Aortic smooth muscle cell (primary cell): ENCODE measurements at places on chromosomes 6 and 20. TPM values are rescaled to one million over a fixed set of nuclear protein-coding genes. Genes with fewer than 3 reads are reported as not detected.

The MOG gene
- total RNA-seq: not detected in 2 replicates

The CST2 gene
- 2.8 and 10.8 TPM in 2 replicates for total RNA-seq

The MRAP2 gene
- 1.3 and 1.5 TPM in 2 replicates for total RNA-seq

The TREM2 gene
- not detected in 2 replicates for total RNA-seq

The PAK5 gene
- total RNA-seq: not detected in 2 replicates

The RFX6 gene
- total RNA-seq: not detected in 2 replicates

The MLN gene
- total RNA-seq: not detected in 2 replicates

The KCNK5 gene
- under 0.01 and 0.06 TPM in 2 replicates for total RNA-seq

The C20orf144 gene
- 0.12 and 0.13 TPM in 2 replicates for total RNA-seq

The SLC44A4 gene
- 0.13 and 0.44 TPM in 2 replicates for total RNA-seq

The OR2H1 gene
- total RNA-seq: not detected in 2 replicates

The XKR7 gene
- not detected in 2 replicates for total RNA-seq

The SPTLC3 gene
- total RNA-seq: 14.7 and 15.1 TPM in 2 replicates

The NRN1 gene
- 0.12 and 0.13 TPM in 2 replicates for total RNA-seq

The KCNQ5 gene
- 6.7 and 7.5 TPM in 2 replicates for total RNA-seq

The PXT1 gene
- total RNA-seq: under 0.01 TPM in 1 of 2 replicates, not detected in the other

The C20orf204 gene
- 0.75 and 1.1 TPM in 2 replicates for total RNA-seq

The SYNJ2 gene
- 119 and 217 TPM in 2 replicates for total RNA-seq

The DDX43 gene
- 0.68 and 0.92 TPM in 2 replicates for total RNA-seq

The ZBTB22 gene
- 22.2 and 23.8 TPM in 2 replicates for total RNA-seq

The MAK gene
- under 0.01 TPM in 1 of 2 replicates, not detected in the other for total RNA-seq

The MOCS1 gene
- total RNA-seq: 10.7 and 11.1 TPM in 2 replicates

The GPR6 gene
- total RNA-seq: not detected in 2 replicates

The ADGB gene
- total RNA-seq: not detected in 2 replicates

The MYLK2 gene
- total RNA-seq: 0.13 and 0.19 TPM in 2 replicates

The ANKRD66 gene
- total RNA-seq: not detected in 2 replicates

The KHDRBS2 gene
- total RNA-seq: not detected in 2 replicates

The CCN5 gene
- 0.40 and 0.93 TPM in 2 replicates for total RNA-seq

The ETV7 gene
- under 0.01 and 0.37 TPM in 2 replicates for total RNA-seq

The KIFC1 gene
- 10.3 and 18.8 TPM in 2 replicates for total RNA-seq

The DSP gene
- total RNA-seq: 0.25 and 0.53 TPM in 2 replicates
